ENCODE measurements at places on chromosomes 3 and 15.

DNA sequence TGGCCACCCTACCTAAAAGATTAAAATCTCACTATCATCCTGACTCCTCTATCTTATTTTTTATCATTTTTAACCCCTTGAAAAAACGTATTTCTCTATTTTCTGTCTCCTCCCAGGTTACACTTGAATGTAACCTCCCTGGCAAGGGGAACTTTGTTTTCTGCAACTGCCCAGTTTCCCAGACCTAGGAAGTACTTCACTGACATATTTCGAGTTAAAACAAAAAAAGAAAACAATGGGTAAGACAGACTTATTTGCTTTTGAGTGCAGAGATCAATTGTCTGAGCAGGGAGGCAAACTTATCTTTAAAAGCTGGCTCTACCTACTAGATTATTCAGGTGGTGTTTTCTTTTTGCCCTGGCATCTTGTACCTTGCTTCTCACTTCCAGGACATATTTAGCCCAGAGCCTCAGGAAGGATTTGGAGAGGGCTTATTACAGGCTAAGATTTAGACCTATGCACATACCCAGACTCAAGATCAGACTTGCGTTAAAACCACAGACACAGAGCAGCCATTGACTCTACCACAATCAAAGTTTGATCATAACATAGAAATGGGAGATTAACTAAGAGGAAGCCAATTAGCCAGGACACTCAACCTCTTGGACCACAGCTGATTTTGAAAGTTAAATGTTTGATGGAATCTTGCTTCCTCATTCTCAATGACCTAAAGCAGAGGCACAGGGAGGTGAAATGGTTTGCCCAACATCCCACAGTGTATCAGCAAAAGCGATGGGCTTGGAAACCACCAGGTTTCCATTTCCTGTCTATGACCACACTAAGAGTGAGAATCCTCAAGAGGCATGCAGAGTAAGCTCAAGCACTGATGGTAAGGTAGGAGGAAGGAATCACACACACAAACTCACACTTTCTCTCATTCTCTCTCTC lies 169.5 kb upstream of the THBS1 start:
- DNase-seq: no peak

GRCh38 chr3:27675287-27675686 lies 46.8 kb downstream of the EOMES start:
- DNase-seq: no peak

GRCh38 chr15:88454236-88454635 lies 13.0 kb downstream of the MRPL46 start:
- no peak for DNase-seq

DNA sequence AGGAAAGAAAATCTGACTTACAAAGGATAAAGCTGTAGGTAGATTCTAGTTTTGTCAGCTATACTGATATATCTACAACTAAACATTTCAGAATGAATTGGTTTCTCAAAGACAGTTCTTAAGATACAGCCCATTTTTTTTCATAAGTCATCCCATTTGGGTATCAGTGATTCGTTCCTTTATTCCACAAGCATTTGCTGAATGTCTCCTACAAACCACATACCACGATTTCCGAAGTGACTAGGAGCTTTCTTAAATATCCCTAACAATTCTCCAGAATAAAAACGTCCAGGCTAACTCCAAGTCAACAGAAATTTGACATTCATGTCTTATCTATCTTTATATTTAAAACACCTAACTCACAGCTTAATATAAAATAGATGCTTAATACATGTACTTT lies 59.8 kb downstream of the TP53BP1 start:
- no peak for DNase-seq

GRCh38 chr3:149575961-149576564 lies 81.8 kb downstream of the WWTR1 start:
- DNase-seq: no peak

Measured in stimulated activated CD4-positive, alpha-beta T cell treated with anti-CD3 and anti-CD28 coated beads, TNF-alpha, amount 100 ng/mL, for 48 hours (primary cell).